NCI-H69 (cell line): ENCODE measurements at places on chromosomes 16 and 17.
A peak's percentile ranks its signal among the peaks of the same experiment; 100 is the strongest.

DNA sequence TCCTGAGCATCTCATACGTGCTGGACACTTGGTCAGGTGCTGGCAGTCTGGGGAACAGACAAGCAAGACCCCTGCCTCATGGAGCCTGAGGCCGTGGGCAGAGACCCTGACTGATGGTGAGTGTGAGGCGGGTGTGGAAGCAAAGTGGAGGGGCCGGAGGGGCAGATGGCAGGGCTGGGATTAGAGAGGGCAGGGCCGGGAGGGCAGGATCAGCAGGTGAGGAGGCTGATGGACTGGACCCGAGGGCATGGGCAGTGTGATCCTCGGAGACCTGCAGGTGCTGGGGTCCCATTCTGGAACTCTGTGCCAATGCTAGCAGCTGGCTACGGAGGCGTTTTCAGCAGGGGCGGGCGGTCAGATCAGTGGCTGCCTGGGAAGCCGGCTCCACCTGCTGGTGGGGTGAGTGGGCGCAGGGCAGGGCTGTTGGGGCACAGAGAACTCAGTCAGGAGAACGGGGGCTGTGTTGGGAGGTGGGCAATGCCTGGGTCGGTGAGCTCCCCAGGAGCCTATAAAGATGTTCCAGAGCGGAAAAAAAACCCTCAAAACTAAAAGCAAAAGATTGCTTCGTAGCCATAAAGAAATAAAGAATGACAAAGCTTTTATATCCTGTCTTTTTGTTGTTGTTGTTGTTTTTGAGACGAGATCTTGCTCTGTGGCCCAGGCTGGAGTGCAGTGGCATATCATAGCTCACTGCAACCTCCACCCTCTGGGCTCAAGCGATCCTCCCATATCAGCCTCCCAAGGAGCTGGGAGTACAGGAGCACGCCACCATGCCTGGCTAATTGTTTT is 8.9 kb upstream of the C16orf74 start:
- peak; percentile 55 for DNase-seq

DNA sequence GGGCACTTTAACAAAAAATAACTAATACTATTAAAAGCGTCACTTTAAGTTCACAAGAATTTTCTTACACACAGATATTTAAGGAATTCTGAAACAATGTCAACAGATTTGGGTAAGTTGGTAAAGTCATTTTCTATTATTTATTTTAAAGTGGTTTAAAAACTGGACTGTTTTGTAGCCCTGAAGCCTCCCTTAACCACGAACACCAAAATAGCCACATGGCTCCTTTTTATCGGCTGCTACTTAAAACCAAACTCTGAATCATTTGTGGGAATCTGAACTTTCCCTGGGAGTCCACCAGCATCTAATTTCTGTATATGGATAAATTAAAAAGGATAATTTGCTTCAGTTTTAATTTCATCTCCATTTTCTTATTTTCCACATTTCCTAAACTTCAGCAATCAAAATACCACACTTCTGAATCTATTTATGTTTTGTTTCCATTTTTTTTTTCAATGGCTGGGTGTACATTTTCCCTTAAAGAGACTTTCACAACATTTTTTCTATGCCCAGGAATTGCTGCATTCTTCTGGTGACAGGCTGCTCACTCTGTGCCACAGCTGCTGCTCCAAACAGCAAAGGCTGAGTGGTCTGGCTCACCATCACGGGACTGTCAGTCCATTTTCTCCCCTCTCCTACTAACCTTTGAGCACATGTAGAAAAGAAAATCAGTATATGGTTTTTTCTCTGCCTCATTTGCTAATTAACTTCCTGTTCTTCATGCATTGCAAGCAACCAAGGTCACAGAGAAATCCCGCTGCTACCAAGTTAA is 255.5 kb upstream of the KCNJ16 start:
- DNase-seq = no peak

GRCh38 chr16:4833584-4833983 is 13.5 kb downstream of the GLYR1 start:
- no peak for DNase-seq

DNA sequence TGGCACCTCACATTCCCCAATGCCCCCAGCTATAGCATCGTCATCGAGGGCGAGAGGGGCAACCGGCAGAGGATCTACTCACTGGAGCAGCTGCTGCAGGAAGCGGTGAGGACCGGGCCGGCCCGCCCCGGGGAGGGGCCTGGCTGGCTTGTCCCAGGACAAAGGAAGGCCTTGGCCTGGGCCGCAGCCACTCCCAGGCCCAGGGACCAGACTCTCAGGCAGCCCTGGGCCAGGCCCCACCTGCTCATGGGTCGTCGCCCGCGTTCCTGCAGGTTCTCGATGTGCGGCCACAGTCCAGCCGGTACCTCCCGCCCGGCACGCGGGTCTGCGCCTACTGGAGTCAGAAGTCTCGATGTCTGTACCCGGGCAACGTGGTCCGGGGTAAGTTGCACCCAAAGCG is 53.4 kb downstream of the ACTG1 start:
- DNase-seq = no peak

GRCh38 chr17:47368262-47368661 is 44.5 kb downstream of the EFCAB13 start:
- no peak for DNase-seq

DNA sequence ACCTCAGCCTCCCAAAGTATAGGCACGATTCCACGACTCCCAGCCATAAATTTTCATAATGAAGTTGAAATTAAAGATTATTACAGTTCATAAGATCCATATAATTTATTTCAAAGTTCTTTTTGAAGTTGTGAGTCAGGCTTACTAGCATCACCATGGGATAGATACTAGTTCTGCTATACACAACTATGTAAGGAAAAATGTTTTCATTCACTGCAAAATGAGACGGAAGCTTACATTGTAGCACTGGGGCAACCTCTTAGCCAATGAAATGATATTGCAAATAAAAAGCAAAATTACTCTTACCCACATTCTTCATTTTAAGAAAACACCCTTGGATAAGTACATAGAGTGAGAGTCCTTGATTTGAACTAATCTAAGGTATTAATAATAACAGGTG is 18.8 kb upstream of the MARCHF10 start:
- DNase-seq = no peak

DNA sequence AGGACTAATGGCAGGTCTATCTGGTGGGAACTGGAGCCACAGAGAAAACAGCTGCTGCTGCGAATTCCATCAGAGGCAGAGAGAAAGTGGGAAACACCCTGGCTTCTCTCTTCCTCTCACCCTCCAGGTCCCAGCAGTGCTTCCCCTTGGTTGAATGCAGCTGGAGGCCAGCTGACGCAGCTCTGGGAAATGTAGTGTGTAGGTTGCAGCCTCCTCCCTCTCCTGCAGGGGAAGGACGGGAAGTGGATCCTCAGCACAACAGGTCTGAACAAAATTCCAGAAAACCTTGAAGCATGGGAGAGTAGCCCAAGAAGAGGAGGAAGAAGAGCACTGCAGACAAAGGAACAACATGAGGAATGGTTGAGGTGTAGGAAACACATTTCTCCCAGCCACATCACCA is 67.8 kb upstream of the MMP2 start:
- DNase-seq = no peak

DNA sequence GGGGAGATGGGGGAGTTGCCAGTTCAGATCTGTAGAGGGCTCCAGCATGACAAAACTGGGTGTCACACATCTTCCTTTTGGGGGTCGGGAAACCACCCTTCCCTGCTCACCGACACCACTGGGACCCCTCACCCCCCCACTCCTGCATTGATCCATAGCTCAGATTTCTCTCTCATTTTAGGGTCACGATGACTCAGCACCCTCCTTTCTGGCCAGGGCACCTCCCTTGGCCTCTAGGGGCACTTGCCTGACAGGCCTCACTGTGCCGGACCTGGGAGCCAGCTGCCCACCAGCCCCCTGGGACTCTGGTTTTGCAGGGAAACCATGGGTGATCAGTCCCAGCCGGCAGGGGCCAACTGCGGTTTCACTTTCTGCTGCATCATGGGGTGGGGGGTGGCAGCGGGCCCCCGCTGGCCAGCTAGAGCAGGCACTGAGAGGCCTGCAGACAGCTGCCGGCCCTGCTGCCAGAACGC is 239.4 kb downstream of the MRTFB start:
- DNase-seq = no peak

- peak; percentile 85 for DNase-seq
These were observed 139.1 kb upstream of the GSE1 start for GRCh38 chr16:85473909-85474620.

GRCh38 chr16:74199842-74200124 is 96.8 kb upstream of the PSMD7 start:
- DNase-seq = no peak

GRCh38 chr17:31122746-31123145 is 28.0 kb downstream of the NF1 start:
- DNase-seq = no peak

DNA sequence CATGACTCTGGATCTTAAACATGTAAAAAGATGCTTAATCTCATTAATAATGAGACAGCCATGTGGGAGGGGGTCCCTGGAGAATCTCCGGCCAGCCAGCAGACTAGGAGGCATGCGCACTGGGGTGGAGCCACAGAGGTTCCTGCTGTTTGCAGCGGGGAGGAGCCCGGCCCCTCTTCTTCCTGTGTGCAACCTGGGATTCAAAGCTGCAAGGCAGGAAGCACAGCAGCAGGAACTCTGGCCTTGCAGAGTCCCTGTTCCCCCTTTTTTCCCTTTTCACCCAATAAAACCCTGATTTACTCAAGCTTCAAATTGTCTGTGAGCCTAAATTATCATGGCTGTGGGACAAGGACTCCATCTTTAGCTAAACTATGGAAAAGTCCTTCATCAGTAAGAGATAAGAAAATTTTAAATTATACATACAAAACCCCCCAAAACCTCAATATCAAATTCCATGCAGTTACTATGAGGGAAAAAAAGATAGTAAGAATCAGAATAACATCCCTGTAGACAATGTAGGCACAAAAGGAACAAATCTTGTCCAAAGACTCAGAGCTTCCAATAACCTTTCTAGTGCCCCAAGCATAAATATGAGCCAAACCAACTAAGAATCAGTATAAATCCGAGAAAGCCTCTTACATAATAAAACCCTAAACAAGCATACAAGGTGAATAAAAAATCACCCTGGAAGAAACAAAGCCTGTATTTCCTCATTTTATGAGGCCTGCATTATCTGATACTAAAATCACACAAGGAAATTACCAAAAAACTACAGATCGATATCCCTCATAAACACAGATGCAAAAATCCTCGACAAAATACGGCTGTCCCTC is 12.1 kb downstream of the CFDP1 start:
- DNase-seq = peak; percentile 83

GRCh38 chr17:76273445-76274111 is 8.4 kb downstream of the UBALD2 start:
- DNase-seq = no peak

DNA sequence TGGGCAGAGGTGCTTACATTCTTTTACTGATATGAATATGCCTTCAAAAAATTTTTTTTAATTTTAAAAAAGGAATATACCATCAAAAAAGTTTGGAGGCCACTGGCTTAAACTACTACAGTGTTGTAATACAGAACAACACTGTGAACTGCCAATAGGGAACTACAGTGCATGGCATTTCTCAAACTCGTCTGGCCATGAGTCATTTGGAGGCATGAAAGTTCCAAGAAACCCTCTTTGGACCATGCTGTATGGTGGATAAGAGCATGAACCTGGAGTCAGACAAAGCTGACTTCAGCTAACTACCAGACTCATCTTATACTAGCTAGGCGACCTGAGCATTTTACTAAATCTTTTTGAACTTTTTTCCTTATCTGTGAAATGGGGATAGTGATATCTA is 9.2 kb upstream of the NF1 start:
- DNase-seq = no peak

DNA sequence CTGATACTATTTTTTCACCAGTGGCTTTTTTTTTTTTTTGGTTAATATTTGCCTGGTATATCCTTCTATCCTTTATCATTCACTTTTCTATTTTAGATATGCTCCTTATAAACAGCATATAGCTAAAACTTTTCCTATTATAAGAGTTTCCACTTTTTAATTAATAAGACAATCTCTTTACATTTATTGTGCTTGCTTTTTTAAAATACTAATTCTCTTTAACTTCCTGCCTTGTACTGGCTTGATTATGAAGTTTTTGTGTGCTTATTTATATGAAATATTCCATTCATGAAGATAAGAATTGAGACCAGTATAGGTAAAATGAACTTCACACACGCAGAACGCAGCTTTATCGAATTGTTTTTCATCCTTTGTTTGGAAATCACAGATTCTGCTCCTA is 9.0 kb upstream of the CDRT15 start:
- DNase-seq = no peak

DNA sequence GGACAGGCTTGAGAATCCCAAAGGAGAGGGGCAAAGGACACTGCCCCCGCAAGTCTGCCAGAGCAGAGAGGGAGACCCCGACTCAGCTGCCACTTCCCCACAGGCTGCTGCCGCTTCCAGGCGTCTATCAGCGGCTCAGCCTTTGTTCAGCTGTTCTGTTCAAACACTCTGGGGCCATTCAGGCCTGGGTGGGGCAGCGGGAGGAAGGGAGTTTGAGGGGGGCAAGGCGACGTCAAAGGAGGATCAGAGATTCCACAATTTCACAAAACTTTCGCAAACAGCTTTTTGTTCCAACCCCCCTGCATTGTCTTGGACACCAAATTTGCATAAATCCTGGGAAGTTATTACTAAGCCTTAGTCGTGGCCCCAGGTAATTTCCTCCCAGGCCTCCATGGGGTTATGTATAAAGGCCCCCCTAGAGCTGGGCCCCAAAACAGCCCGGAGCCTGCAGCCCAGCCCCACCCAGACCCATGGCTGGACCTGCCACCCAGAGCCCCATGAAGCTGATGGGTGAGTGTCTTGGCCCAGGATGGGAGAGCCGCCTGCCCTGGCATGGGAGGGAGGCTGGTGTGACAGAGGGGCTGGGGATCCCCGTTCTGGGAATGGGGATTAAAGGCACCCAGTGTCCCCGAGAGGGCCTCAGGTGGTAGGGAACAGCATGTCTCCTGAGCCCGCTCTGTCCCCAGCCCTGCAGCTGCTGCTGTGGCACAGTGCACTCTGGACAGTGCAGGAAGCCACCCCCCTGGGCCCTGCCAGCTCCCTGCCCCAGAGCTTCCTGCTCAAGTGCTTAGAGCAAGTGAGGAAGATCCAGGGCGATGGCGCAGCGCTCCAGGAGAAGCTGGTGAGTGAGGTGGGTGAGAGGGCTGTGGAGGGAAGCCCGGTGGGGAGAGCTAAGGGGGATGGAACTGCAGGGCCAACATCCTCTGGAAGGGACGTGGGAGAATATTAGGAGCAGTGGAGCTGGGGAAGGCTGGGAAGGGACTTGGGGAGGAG is at the start of gene CSF3:
TSS of gene CSF3 (plus strand) at position 436 of the 993 bp plus-strand sequence. CDS start at position 471, 35 bp downstream.
- DNase-seq = peak; percentile 34

DNA sequence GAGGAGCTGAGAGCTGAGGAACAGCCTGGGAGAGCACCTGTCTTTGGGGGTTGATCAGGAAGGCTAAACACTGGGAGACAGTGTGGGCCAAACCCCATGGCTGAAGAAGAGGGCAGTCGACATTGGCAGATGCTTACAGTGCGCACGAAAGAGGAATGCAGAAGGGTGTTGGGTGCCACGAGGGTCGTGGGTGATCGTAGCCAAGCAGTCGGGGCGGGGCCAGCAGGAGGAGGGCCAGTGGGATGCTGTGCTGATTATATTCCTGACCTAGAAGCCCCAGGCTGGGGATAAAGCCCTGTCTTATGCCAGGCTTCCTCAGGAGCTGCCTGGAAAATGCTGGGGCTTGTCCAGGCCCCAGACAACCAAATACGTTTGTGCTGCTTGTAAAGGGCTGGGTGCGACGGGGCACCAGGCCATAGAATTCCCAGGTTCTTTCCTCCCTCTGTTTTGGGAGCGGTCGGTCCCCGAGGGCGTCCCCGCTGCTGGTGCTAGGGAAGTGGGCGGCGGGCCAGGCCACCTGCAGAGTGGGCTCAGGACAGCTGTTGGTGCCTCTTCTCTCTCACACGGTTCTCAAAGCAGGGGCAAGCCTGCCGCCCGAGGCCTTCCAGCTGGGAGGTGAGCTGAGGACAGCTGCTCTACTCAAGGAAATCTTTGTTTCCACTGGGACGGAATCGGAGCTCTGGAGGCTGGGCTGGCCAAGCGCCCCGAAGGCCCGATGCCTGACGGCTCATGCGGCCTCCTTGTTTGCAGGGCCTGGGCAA is 10.0 kb downstream of the C1QTNF1 start:
- DNase-seq = peak; percentile 95
